Cardiac muscle cell (in vitro differentiated cells and primary cell): ENCODE measurements at places on chromosomes 4 and X. TPM values are rescaled to one million over a fixed set of nuclear protein-coding genes. Genes with fewer than 3 reads are reported as not detected.

DNA sequence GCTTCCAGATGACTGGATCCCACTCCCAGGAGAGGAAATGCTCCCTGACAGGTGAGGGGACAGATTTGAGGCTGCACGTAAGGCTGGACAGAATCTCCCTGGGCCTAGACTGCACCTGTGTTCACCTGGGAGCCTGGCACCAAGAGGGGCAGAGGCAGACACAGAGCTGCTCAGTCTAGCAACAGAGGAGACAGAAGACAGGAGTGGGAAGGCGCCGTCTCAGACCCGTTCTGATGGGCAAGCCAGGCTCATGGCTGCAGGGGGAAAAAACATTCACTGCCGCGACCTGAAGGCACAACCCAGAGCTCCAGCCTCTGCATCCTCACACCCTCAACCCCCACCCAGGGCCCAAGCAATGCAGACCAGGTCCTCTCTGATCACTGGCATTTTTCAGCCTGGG lies 16.8 kb downstream of the BCAP31 start:
- no peaks in the 10 kb centered on the region for H3K27me3 ChIP-seq
- H3K27ac ChIP-seq: no peak overlapping the region
- no peak for DNase-seq
- H3K4me1 ChIP-seq: peaks cover 8% of the 10 kb centered on the region

DNA sequence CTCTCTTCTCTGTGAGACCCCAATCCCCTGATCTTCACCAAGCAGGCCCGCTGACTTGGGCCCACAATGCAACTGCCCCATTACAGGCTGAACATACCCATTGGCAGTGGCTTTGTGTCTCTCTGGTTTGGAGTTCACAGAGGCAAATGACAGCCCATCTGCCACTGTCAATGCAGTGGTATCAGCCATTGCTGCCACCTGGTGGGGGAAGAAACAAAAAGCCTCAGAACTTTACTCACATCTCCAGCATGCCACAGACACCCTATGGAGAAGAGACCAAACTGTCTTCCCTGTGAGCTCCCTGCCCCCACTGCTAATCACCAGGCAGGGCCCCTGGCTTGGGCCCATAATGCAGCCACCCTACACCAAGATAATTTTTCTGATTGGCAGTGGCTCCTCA lies 729.3 kb upstream of the ACTRT1 start:
- H3K27ac ChIP-seq: no peak overlapping the region
- H3K4me3 ChIP-seq: no peak overlapping the region
- H3K4me1 ChIP-seq: no peaks in the 10 kb centered on the region
- H3K27me3 ChIP-seq: no peaks in the 10 kb centered on the region
- DNase-seq: peak; percentile 24

GRCh38 chrX:11244636-11245035 lies 48.6 kb upstream of the AMELX start:
- peak; percentile 83 for DNase-seq
- no peaks in the 10 kb centered on the region for H3K4me1 ChIP-seq
- no peak overlapping the region for H3K27ac ChIP-seq

GRCh38 chrX:33735182-33735581 lies 396.9 kb downstream of the FAM47A start:
- no peaks in the 10 kb centered on the region for H3K4me1 ChIP-seq
- no peak for DNase-seq
- H3K27ac ChIP-seq: no peak overlapping the region

DNA sequence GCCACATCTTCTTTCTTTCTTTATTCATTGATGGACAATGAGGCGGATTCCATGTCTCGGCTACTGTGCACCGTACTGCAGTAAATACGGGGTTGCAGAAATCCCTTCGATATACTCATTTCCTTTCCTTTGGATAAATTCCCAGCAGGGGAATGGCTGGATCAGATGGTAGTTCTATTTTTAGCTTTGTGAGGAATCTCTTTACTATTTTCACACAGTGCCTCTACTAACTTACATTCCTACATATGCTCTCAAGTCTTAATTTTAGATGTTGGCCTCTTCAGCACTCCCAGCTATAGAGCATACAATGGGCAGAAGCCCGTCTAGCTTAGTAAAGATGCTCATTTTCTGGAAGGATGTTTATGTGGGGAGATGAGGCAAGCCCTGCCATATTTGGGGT lies 317.4 kb downstream of the ASMT start:
- DNase-seq: peak; percentile 36
- H3K27me3 ChIP-seq: no peaks in the 10 kb centered on the region
- peaks cover 4% of the 10 kb centered on the region for H3K4me1 ChIP-seq
- H3K36me3 ChIP-seq: no peaks in the 10 kb centered on the region

- no peaks in the 10 kb centered on the region for H3K4me1 ChIP-seq
- no peak overlapping the region for H3K27ac ChIP-seq
- peaks cover 3% of the 10 kb centered on the region for H3K36me3 ChIP-seq
- H3K4me3 ChIP-seq: no peak overlapping the region
- H3K27me3 ChIP-seq: no peaks in the 10 kb centered on the region
Observed at GRCh38 chrX:119247702-119248101, 11.6 kb downstream of the PGRMC1 start.

GRCh38 chr4:40734497-40734896 lies 15.3 kb upstream of the NSUN7 start:
- no peaks in the 10 kb centered on the region for H3K4me1 ChIP-seq
- H3K36me3 ChIP-seq: no peaks in the 10 kb centered on the region
- H3K27ac ChIP-seq: no peak overlapping the region
- no peak overlapping the region for H3K4me3 ChIP-seq
- no peaks in the 10 kb centered on the region for H3K27me3 ChIP-seq
- no peak for DNase-seq

- H3K4me3 ChIP-seq: no peak overlapping the region
- H3K4me1 ChIP-seq: no peaks in the 10 kb centered on the region
- H3K27me3 ChIP-seq: no peaks in the 10 kb centered on the region
- no peak overlapping the region for H3K27ac ChIP-seq
Observed at GRCh38 chr4:102514298-102514964, 13.3 kb downstream of the NFKB1 start.

- no peak overlapping the region for H3K27ac ChIP-seq
- no peaks in the 10 kb centered on the region for H3K27me3 ChIP-seq
- H3K4me1 ChIP-seq: no peaks in the 10 kb centered on the region
Observed at GRCh38 chr4:6123116-6123515, 77.2 kb downstream of the JAKMIP1 start.

- H3K4me1 ChIP-seq: no peaks in the 10 kb centered on the region
- no peak overlapping the region for H3K4me3 ChIP-seq
Observed at GRCh38 chrX:153897899-153898298, 6.6 kb upstream of the AVPR2 start.

- no peaks in the 10 kb centered on the region for H3K4me1 ChIP-seq
- H3K4me3 ChIP-seq: no peak overlapping the region
- no peaks in the 10 kb centered on the region for H3K36me3 ChIP-seq
- no peaks in the 10 kb centered on the region for H3K27me3 ChIP-seq
Observed at GRCh38 chr4:7691982-7692381, 247.7 kb downstream of the AFAP1 start.

DNA sequence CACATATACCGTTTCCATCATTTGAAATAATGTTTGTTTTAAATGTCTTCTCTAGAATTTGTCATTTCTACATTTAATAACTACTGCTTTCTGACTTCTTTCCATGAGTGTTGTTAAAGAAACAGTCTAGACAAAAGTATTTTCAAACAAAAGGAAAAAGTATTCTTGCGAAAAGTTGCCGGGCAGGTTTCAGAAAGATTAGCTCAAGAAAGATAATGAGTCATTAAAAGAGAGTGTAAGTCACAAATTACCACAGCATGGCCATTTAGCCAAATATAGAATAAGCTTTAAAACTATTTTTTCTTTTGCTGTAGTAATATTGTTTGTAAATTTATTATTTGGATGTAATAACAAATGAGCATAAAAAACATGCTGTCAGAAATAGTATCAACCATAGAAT lies 493.0 kb downstream of the TLL1 start:
- no peaks in the 10 kb centered on the region for H3K36me3 ChIP-seq
- H3K4me1 ChIP-seq: no peaks in the 10 kb centered on the region
- H3K27ac ChIP-seq: no peak overlapping the region
- H3K27me3 ChIP-seq: no peaks in the 10 kb centered on the region

DNA sequence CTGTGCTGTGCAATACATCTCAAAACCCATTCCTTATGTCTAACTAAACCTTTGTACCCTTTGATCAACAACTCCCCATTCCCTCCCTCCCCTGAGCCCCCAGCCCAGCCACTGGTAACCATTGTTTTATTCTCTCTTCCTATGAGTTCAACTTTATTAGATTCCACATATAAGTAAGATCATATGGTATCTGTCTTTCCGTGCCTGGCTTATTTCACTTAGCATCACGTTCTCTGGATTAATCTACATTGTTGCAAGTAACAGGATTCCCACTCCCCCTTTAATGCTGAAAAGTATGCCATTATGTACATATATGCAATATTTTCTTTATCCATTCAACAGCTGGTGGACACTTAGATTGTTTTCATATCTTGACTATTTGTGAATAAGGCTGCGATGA lies 119.4 kb downstream of the RNF150 start:
- no peaks in the 10 kb centered on the region for H3K27me3 ChIP-seq
- no peak for DNase-seq
- no peak overlapping the region for H3K27ac ChIP-seq
- no peak overlapping the region for H3K4me3 ChIP-seq

GRCh38 chrX:24153178-24153795 lies 3.8 kb downstream of the ZFX start:
- peak; percentile 36 for DNase-seq
- peak overlapping the region; percentile 12 for H3K4me3 ChIP-seq
- no peaks in the 10 kb centered on the region for H3K27me3 ChIP-seq
- peaks cover 2% of the 10 kb centered on the region for H3K36me3 ChIP-seq
- peak overlapping the region; percentile 64 for H3K27ac ChIP-seq
- peaks cover 40% of the 10 kb centered on the region for H3K4me1 ChIP-seq

DNA sequence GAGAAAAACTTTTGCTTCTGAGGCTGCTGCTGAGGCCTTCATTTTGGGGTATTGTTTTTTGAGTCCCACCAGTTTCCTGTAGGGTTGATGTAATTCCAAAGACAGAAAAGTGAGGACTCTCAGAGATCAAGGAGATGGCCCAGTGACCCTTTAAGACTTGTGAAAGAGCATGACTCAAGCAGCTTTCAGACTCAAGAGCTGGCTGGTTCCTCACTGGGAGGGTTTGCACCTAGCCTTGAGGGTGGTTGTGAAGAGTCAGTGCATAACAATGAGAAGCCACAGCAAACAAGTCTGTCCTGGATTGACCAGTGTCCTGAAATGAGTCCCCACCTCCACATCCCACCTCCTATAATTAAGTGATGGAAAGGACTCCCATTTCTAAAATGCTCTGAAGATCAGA lies 89.2 kb downstream of the NHS start:
- DNase-seq: no peak
- H3K4me3 ChIP-seq: no peak overlapping the region
- H3K27ac ChIP-seq: no peak overlapping the region
- H3K4me1 ChIP-seq: no peaks in the 10 kb centered on the region

- H3K36me3 ChIP-seq: no peaks in the 10 kb centered on the region
- no peak overlapping the region for H3K4me3 ChIP-seq
- peaks cover 38% of the 10 kb centered on the region for H3K27me3 ChIP-seq
- no peak overlapping the region for H3K27ac ChIP-seq
- peak; percentile 90 for DNase-seq
- no peaks in the 10 kb centered on the region for H3K4me1 ChIP-seq
Observed at GRCh38 chr4:6546681-6547447, 28.1 kb upstream of the MAN2B2 start.

- H3K27ac ChIP-seq: no peak overlapping the region
- H3K4me3 ChIP-seq: peak overlapping the region; percentile 78
- DNase-seq: no peak
- H3K27me3 ChIP-seq: no peaks in the 10 kb centered on the region
- H3K4me1 ChIP-seq: peaks cover 13% of the 10 kb centered on the region
Observed at GRCh38 chr4:42655921-42656678, 805 bp downstream of the ATP8A1 start.

DNA sequence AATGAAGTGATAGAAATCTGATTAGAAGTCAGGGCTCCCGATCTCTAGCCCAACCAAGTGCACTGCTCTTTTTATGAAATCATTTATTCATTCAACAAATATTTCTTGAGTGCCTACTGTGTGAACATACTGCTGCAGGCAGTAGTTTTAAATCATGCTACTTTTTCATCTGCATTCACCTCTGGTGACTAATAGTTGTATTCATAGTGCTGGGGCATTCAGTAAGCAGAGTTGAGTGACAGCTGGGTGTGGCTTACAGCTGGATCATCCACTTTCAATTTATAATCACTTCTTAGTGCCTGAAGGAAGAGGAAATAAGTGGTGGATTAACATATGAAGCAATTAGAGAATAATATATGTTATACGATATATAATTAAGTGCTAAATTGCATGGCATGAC lies 94.1 kb upstream of the HPRT1 start:
- no peak overlapping the region for H3K27ac ChIP-seq
- no peaks in the 10 kb centered on the region for H3K36me3 ChIP-seq
- no peak overlapping the region for H3K4me3 ChIP-seq
- H3K4me1 ChIP-seq: peaks cover 4% of the 10 kb centered on the region
- H3K27me3 ChIP-seq: no peaks in the 10 kb centered on the region

DNA sequence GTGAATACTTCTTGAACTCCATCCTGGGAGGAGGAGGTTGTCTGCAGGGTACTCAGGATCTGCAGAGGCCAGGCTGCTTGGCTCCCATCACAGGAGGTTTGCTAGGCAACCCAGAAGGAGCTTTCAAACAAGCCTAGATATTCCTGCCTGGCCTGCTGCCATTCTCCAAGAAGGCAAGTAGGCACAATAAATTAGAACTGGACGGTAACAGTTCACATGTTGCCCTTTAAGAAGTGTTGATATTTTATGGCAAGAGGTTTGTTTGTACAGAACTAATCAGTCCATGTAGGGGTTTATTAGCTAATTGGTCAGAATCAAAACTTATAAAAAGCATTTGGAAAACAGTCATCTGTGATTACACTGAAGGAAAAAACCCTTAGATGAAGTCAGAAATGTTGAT lies 39.3 kb downstream of the SYNPO2 start:
- no peaks in the 10 kb centered on the region for H3K4me1 ChIP-seq
- no peaks in the 10 kb centered on the region for H3K36me3 ChIP-seq
- no peaks in the 10 kb centered on the region for H3K27me3 ChIP-seq

GRCh38 chrX:17020851-17021821 lies 74.7 kb downstream of the REPS2 start:
- peaks cover 7% of the 10 kb centered on the region for H3K4me1 ChIP-seq
- no peaks in the 10 kb centered on the region for H3K36me3 ChIP-seq
- H3K27me3 ChIP-seq: no peaks in the 10 kb centered on the region
- no peak for DNase-seq
- no peak overlapping the region for H3K27ac ChIP-seq
- no peak overlapping the region for H3K4me3 ChIP-seq

GRCh38 chr4:122775039-122775438 lies 42.5 kb downstream of the BBS12 start:
- no peak overlapping the region for H3K27ac ChIP-seq
- H3K36me3 ChIP-seq: no peaks in the 10 kb centered on the region
- DNase-seq: no peak

Gene FHIP1A
- 5.6 and 15.5 TPM in 2 replicates for total RNA-seq

Gene BTK
- 0.06 TPM in 1 of 2 replicates, not detected in the other for total RNA-seq

Gene NUDT11
- total RNA-seq: 10.8 and 19.4 TPM in 2 replicates

Gene CAMK2D
- total RNA-seq: 74.9 and 84.7 TPM in 2 replicates

Gene SLITRK4
- 0.99 and 5.7 TPM in 2 replicates for total RNA-seq

Gene YY2
- total RNA-seq: 0.63 and 1.1 TPM in 2 replicates

Gene KCNE5
- total RNA-seq: 0.92 and 0.99 TPM in 2 replicates

Gene EDA
- total RNA-seq: 2.1 and 2.7 TPM in 2 replicates

Gene POU3F4
- total RNA-seq: 0.03 TPM in 1 of 2 replicates, not detected in the other

Gene MAGEA9B
- total RNA-seq: not detected in 2 replicates
